Jurkat, Clone E6-1 (cell line): ENCODE measurements at places on chromosomes 5 and 9.

DNA sequence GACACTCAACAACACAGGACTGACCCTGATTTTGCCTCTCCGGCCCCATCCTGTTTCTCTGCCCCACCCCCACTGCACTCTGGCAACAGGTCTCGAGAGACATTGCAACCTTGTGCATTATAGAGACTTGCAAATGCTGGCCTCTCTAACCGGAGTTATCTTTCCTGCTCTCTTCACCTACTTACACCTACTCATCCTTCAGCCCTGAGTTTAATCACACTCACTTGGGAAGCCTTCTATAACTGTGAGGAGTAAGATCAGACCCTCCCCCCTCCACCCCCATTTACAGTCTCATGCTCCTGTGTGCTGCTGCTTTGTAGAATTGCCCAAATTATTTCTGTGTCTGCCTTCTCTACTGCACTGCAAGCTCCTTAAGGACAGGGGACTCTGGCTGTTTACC lies 42.8 kb downstream of the WWC1 start:
- no peak for DNase-seq

DNA sequence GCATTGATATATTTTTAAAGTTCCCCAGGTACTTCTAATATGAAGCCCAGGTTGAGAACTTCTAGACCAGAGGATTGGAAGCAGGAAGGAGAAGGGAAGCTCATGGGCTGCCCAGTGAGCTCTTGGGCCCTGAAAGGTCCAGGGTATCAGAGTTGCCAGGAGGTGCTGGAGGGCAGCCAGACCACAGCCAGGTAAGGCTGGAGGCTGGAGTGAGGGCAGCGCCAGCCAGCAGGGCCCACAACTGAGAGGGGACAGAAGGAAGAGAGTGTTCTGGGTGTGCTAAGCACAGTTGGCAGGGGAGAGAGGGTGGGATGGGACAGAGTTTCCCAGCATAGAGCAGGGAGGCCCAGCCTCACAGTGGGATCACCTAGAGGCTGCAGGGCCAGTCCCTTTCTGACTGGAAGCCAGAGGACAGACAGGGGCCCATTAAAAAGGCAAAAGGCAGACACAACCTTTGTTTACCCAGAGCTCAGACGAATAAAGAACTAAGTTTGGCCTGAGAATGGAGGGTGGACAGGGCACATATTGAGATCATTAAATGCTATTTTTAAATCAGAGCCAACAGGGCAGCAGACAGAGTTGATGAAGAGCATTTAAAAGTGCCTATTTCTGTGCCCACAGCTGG lies 94.9 kb downstream of the PDE8B start:
- no peak for DNase-seq

- no peak for DNase-seq
These were observed 18.5 kb upstream of the FER start for GRCh38 chr5:108729242-108729615.

DNA sequence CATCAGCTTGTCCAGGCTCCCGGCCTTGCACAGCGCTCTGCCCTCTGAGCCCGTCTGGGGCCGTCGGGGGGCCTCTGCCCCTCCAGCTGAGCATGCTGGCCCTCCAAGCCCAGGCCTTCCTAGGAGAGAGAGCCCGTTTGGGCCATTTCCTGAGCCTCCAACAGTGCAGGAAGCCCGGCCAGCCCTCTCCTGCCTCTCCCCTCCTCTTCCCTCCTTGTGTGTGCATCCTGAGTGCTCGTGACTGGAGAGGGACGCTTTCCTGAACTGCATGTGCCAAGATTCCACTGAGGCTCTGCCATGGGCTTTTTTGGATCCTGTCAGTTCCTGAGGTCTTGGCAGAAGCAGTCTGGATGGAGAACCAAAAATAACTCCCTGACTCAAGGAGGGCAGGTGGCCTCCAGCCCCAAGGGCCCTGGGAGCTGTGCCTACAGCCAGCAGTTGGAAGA lies 15.6 kb downstream of the OLFM1 start:
- DNase-seq = no peak

DNA sequence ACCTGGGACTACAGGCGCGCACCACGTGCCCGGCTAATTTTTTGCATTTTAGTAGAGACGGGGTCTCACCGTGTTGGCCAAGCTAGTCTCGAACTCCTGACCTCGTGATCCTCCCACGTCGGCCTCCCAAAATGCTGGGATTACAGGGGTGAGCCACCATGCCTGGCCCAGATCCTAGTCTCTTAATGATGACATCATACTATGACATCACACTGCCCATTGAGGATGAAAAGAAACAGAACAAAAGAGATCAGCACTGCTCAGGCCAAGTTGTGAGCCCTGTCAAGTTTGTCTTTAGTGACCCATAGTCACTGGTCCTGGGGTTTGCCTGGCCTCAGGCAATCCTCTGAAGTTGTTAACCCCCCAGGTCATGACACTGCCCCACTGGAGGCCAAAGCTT lies 21.3 kb downstream of the ADRA1B start:
- no peak for DNase-seq
